ENCODE measurements at places on chromosomes 1 and 21. TPM values are rescaled to one million over a fixed set of nuclear protein-coding genes. Genes with fewer than 3 reads are reported as not detected.

The ADAM30 gene
- total RNA-seq, result 0.03 TPM

The PLA2G2F gene
- not detected for total RNA-seq

The OXCT2 gene
- 1.8 TPM for total RNA-seq

The HSPA6 gene
- 4.5 TPM for total RNA-seq

The RAB3B gene
- 37.1 TPM for total RNA-seq

The TFAP2E gene
- 0.33 TPM for total RNA-seq

The DFFB gene
- total RNA-seq, result 6.3 TPM

Measured in smooth muscle cell of the pulmonary artery (primary cell).